Stimulated activated CD4-positive, alpha-beta T cell treated with anti-CD3 and anti-CD28 coated beads, Interleukin-12 subunit alpha, Interleukin-12 subunit beta, amount 100 ng/mL, for 24 hours (primary cell): ENCODE measurements at places on chromosomes 11 and 22.

DNA sequence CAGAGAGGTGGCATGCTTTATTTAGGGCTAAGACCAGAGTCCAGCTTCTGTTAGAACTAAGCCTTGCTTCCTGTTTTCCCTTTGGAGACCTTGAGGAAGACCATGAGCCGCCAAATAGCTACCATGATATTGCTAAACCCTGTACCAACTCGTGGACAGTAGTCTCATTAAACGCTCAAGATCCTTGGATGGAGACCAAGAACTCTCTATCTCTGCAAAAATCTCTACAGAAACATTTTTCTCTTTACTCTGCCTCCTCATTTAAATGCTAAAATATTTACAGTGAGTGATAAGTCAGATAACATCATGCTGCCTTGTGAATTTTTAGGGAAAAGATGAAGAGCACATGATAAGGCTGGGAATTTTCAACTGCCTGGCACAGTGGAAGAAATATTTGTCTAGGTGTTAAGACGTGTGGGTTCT lies 197.8 kb downstream of the MAML2 start:
- DNase-seq, result no peak

DNA sequence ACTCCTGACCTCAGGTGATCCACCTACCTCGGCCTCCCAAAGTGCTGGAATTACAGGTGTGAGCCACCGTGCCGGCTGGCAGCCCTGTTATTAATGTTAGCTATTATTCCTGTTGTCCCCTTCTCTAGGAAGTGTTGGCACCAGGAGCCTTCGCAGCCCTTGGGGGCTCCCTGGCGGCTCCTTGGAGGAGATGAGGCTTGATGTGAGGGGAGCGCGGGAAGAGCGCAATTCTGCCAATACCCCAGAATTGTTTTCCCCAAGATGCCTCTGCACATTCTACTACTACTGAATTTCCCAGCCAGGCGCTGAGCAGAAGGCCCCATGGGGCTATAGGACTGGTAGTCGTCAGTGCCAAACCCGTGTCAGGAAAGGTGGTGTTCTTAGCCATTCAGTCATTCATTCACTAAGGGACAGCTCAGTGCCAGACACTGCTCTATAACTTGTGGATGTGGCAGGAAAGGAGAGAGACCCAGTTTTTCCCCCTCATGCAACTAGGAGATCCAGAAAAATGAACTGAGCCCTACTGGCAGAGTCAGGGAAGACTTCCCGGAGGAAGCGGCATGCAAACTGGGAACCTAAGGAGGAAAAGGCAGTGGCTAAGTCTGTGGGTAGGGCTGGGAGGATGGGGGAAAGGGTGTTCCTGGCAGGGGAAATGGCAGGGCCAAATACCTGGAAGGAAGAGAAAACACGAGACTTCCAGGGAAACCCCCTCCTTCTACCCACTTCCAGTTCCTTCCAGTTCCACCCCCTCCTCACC lies 3.5 kb downstream of the FBLN1 start:
- no peak for DNase-seq

GRCh38 chr11:125117429-125117828 lies 6.0 kb upstream of the TMEM218 start:
- no peak for DNase-seq

DNA sequence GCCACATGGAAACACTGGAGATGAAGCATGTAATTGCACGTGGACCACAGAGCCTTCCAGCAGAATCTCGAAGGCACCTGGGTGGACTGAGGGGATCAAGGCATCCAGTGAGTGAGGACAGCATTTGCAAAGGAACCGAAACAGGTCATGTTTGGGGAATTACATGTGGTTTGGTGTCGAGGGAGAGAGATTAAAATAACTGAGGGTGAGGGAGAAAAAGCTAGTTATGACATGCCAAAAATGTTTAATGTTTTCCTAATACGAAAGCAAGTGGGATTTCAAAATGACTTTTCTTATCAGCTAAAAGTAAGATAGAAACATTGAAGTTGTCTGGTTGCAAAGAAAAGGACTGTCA lies 157.1 kb downstream of the BLID start:
- no peak for DNase-seq

DNA sequence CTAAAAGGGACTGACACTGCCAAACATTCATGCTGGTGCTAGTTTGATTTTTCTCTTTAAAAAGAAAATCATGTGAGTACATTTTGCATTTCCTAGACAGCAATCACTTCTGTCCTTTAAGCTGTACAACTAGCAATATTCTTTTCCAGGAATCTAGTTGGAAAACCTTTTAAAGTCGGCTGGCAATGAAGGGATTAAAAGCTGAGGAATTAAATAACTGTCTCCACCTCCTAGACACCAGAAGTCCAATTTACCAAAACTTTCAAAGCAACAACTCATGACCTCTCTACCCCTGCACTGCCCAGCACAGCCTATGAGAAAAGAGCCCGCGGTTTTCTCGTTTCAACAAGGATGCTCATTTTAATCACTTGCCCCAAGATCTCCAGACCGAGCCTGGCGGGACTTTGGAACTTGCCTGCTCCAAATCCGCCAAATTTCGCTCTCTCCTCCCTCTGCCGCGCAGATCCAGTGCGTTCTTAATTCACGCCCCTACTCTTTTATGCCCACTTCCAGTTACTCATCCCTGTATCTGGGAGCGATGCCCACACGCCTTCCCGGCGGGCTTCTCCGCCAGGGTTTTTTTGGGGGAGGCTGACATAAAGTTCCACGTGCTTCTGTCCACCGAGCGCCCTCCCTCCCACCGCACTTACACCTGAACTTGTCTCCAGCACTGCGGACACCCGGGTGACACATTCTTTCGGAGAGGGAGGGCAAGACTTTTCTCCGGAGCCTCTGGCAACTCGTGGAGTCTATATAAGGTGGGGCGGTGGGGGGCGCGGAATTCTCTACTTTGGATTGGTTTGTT lies 2.5 kb downstream of the MPPED2 start:
- no peak for DNase-seq

- DNase-seq, result no peak
Measured at GRCh38 chr22:38312261-38312800, 4.9 kb downstream of the CSNK1E start.

DNA sequence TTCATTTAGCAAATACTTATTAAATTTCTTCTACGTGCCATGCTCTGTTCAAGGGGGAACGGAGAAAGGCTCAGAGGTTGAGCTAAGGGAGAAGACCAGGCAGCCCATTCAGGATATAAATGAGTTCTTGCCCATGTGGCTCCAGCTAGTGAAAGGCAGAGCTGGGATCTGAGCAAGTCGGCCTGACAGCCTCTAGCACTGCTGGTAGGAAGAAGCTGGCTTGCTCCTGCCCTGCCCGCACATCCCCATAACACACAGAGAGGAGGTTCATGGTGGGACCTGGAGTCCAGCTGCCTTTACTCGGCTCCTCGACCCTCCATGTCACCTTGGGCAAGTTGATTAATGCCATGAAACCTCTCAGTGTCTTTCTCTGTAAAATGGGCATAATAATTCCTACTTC lies 2.0 kb downstream of the SLC15A3 start:
- no peak for DNase-seq

DNA sequence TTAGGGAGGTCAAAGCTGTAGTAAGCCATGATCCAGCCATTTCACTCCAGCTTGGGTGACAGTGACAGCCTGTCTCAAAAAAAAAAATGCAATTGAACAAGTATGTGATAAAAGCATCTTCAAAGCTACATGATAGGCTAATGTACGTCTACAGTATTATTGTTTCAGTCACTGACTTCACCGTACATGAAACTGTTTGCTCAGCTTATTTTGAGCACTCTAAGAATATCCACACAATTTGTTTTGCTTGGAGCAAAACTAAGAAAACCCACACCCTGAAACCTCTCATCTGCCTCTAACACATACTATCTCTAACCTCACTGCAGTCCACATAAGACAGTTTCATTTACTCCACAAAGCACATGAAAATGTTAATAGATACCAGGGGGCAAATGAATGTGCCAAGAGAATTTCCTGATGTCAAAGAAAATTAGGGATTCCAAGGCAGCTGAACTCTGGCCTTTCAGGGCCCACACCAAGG lies 60.7 kb downstream of the KCNA4 start:
- no peak for DNase-seq

DNA sequence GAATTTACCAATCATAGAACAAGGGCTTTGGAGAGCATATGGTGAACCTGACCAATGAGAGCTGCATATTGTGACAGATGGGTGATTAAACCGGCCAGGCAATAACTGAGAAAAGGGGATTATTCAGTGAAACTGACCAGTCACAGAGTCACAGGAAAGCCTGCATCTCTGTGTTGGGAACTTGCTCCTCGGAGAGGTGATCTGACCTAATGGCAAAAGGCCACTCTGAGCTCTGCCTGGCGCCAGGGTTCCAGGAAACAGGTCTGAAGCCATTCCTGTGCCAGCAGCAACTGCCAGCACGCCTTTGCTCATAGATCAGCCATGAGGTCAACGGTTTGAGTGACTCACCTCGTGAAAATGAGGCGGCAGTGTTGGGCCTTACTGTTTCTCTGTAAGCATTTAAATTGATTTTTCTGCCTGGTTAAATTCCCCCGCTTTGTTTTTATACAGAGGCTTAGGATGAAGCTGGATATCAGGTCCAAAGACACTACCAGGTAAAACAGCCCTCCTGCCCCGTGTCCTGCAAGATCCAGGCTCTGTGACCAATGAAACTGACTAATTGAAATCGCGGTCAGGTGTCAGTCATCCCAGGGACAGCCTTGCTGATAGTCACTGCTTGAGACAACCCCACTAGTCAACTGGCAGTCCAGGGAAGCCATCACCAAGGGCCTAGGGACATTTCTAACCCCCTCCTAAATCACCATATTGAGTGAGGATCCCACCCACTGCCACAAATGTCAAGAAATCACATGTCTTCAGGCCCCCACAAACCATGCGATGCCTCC lies 35.8 kb upstream of the MYOD1 start:
- DNase-seq, result no peak

DNA sequence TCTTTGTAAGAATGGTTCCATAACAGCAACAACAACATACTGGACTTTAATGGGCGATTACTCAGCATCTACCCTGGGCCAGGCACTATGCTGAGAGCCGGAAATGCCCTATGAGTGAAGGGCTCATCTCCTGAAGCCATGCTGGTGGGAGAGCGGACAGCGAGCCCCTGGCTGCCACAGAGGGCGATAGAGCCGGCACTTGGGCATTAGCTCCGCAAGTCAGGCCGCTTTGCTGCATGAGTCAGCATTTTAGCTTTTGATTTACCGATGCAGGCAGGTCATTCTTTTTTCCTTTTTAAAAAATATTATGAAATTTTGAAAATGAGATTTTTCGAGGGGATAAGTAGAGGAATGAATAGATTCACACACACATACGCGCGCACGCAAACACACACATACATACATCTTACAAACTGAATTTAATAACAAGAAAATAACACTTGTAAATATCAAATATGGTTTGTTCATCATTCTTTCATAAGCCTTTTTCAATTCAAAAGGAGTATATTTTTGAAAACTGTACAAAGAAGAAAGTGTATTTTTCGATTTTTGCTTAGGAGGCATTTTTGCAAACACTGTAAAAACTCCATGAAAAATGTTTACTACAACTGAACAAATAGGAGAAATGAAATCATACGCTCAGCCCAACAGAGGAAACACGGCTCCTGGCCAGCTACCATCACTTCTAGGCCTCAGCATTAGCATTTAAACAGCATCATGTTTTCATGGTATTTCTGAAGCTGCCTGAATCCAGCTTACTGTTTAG lies 667.3 kb downstream of the OPCML start:
- no peak for DNase-seq

- DNase-seq, result no peak
Measured at GRCh38 chr11:76062733-76063132, 143.6 kb downstream of the WNT11 start.

GRCh38 chr11:115718945-115719344 lies 214.7 kb upstream of the CADM1 start:
- no peak for DNase-seq

GRCh38 chr11:70532066-70532440 lies 133.7 kb downstream of the CTTN start:
- no peak for DNase-seq
